ENCODE measurements at places on chromosomes 5 and 9. TPM values are rescaled to one million over a fixed set of nuclear protein-coding genes. Genes with fewer than 3 reads are reported as not detected.

The PRDM9 gene
- not detected for polyA plus RNA-seq

The ATOSB gene
- 32.0 TPM for polyA plus RNA-seq

The SLC34A3 gene
- 0.03 TPM for polyA plus RNA-seq

The UCK1 gene
- 24.1 TPM for polyA plus RNA-seq

The KIF4B gene
- 0.01 TPM for polyA plus RNA-seq

The PLAC8L1 gene
- 0.51 TPM for polyA plus RNA-seq

The TBC1D9B gene
- 55.9 TPM for polyA plus RNA-seq

The C9orf153 gene
- polyA plus RNA-seq, result 0.02 TPM

The EGR1 gene
- polyA plus RNA-seq, result 35.1 TPM

The CYLC2 gene
- polyA plus RNA-seq, result not detected

The NEUROG1 gene
- not detected for polyA plus RNA-seq

The CDHR2 gene
- polyA plus RNA-seq, result 0.02 TPM

The CDH9 gene
- not detected for polyA plus RNA-seq

The PCDHB5 gene
- polyA plus RNA-seq, result 0.65 TPM

The SLC6A19 gene
- polyA plus RNA-seq, result not detected

The DPP7 gene
- polyA plus RNA-seq, result 436 TPM

The ARRDC3 gene
- 56.1 TPM for polyA plus RNA-seq

The TAF11L5 gene
- polyA plus RNA-seq, result not detected

The TAS2R1 gene
- not detected for polyA plus RNA-seq

The OR1Q1 gene
- polyA plus RNA-seq, result not detected

The IFNA21 gene
- not detected for polyA plus RNA-seq

The RANBP3L gene
- polyA plus RNA-seq, result 0.08 TPM

The FGFR4 gene
- 20.9 TPM for polyA plus RNA-seq

The TMEM141 gene
- polyA plus RNA-seq, result 177 TPM

The CNTNAP3B gene
- polyA plus RNA-seq, result 5.6 TPM

The TOMM5 gene
- polyA plus RNA-seq, result 132 TPM

The FAT2 gene
- polyA plus RNA-seq, result 0.24 TPM

The SLC6A18 gene
- polyA plus RNA-seq, result not detected

The DOK3 gene
- 146 TPM for polyA plus RNA-seq

The CA9 gene
- polyA plus RNA-seq, result 1.1 TPM
